A549 treated with AZD2906 at 1 μM for 4 hours (cell line): ENCODE measurements at places on chromosomes 5 and 9. TPM values are rescaled to one million over a fixed set of nuclear protein-coding genes. Genes with fewer than 3 reads are reported as not detected.

HINT1 gene
- total RNA-seq: 479 to 497 TPM (median 484 TPM) in 5 replicates

BNC2 gene
- total RNA-seq: 4.6 to 6.9 TPM (median 6.4 TPM) in 5 replicates

CDH18 gene
- total RNA-seq: not detected in 5 replicates

OTULINL gene
- 22.6 to 28.6 TPM (median 26.3 TPM) in 5 replicates for total RNA-seq

PPP3R2 gene
- not detected in 5 replicates for total RNA-seq

DOCK8 gene
- total RNA-seq: 0.29 to 0.71 TPM (median 0.51 TPM) in 5 replicates

BRD8 gene
- total RNA-seq: 40.8 to 52.2 TPM (median 44.4 TPM) in 5 replicates

TLR4 gene
- total RNA-seq: 0.06 to 0.12 TPM (median 0.06 TPM) in 5 replicates

PIP5K1B gene
- total RNA-seq: 0.04 TPM in 1 of 5 replicates, not detected in the others

BTNL8 gene
- total RNA-seq: 0.06 TPM in 1 of 5 replicates, not detected in the others

HBEGF gene
- 5.7 to 7.7 TPM (median 6.5 TPM) in 5 replicates for total RNA-seq

C9orf153 gene
- 0.05 to 0.39 TPM (median 0.20 TPM) in 4 of 5 replicates, not detected in the other for total RNA-seq

DBH gene
- not detected in 5 replicates for total RNA-seq

DIRAS2 gene
- 0.01 TPM in 1 of 5 replicates, not detected in the others for total RNA-seq

SMIM32 gene
- not detected in 5 replicates for total RNA-seq

ZDHHC11 gene
- total RNA-seq: 13.3 to 16.9 TPM (median 15.8 TPM) in 5 replicates

ROPN1L gene
- total RNA-seq: 2.1 to 2.4 TPM (median 2.3 TPM) in 5 replicates

IFNB1 gene
- total RNA-seq: not detected in 5 replicates

IL3 gene
- total RNA-seq: not detected in 5 replicates

HK3 gene
- 0.02 to 0.07 TPM in 2 of 5 replicates, not detected in the others for total RNA-seq

LCN10 gene
- 0.03 to 0.14 TPM in 2 of 5 replicates, not detected in the others for total RNA-seq

RLN1 gene
- not detected in 5 replicates for total RNA-seq

AHRR gene
- total RNA-seq: 4.4 to 5.2 TPM (median 4.8 TPM) in 5 replicates

GADD45G gene
- total RNA-seq: 0.11 to 0.76 TPM (median 0.39 TPM) in 5 replicates

ADAMTS19 gene
- not detected in 5 replicates for total RNA-seq

SYK gene
- 0.02 to 0.17 TPM (median 0.03 TPM) in 4 of 5 replicates, not detected in the other for total RNA-seq

ZNF454 gene
- total RNA-seq: not detected in 5 replicates

IL7R gene
- total RNA-seq: 0.25 to 0.49 TPM (median 0.30 TPM) in 5 replicates

MEGF10 gene
- total RNA-seq: not detected in 5 replicates

TMEM252 gene
- total RNA-seq: not detected in 5 replicates

FOXD4L4 gene
- total RNA-seq: 0.06 to 0.13 TPM (median 0.06 TPM) in 4 of 5 replicates, not detected in the other

MCCC2 gene
- total RNA-seq: 39.3 to 44.6 TPM (median 41.3 TPM) in 5 replicates

BARHL1 gene
- total RNA-seq: 0.02 to 0.03 TPM in 2 of 5 replicates, not detected in the others

LHX3 gene
- total RNA-seq: 0.07 to 0.08 TPM (median 0.08 TPM) in 4 of 5 replicates, not detected in the other

SPACA9 gene
- total RNA-seq: 4.5 to 5.9 TPM (median 5.3 TPM) in 5 replicates
